Naive B cell (primary cell): ENCODE measurements at places on chromosomes 1 and 21. TPM values are rescaled to one million over a fixed set of nuclear protein-coding genes. Genes with fewer than 3 reads are reported as not detected.

DNA sequence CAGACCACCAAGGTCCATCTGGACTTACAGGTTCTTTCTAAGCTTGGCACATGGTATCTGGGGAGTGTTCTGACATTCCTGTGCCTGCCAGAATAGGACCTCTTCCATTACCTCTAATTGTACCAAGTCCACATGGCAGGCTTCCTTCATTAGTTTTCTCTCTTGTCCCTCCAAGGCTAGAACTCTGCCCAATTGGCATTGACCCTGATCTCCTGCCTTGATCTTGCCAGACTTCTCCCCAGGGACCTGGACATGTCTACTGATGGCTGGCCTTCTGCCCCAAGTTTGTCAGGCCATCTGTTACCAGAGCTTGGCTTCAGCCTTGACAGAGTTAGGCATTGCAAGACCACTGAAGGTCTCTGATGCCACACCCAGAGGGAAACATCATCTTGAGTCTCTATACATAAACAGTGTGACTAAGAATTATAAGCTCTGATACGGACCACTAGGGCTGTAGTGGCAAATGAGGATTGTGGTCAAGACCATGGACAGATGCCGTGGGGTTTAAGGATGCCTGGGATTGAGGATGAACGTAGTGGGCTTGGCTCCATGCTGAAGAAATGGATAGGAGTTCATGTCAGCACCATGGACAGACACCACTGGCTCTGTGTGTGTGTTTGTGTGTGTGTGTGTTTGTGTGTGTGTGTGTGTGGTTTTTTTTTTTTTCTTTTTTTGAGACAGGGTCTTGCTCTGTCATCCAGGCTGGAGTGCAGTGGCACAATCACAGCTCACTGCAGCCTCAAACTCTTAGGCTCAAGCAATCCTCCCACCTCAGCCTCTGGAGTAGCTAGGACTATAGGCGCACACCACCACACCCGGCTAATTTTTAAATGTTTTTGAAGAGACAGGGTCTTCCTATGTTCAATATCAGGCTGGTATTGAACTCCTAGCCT lies 19.5 kb upstream of the PSMB2 start:
- DNase-seq: no peak

The EPHA10 gene
- polyA plus RNA-seq: not detected

The OLFML2B gene
- not detected for polyA plus RNA-seq

DNA sequence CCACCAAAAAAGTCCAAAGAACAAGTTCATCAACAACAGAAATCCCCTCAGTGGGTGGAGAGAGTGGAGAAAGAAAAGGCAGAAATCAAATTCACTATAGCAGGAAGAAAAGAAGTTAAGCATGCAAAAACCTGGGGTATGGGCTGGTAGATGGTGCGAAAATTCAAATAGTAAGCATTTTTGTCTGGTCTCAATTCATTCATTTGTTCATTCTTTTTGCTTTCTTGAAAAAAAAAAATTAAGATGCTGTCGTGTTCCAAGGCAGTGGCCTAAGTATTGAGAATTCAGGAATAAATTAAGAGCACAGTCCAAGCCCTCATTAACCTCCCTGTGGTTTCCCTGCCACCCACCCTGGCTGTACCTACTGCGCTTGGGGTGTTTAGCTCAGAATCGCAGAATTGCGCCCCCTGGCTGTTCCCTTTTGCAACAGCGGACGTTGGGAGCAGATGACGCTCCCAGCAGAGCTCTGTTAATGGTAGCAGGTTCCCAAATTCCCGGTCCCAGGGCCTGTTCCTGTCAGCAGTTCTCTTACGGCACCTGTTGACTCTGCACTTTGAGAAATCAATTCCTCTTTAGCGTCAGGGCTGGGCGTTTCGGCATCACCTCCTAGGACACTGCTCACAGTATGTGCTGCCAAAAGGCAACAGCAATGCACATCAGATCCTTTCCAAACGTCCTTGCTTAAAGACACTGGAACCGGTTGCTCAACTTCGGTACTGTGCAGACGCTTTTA lies 34.0 kb upstream of the SSX2IP start:
- peak; percentile 7 for DNase-seq

DNA sequence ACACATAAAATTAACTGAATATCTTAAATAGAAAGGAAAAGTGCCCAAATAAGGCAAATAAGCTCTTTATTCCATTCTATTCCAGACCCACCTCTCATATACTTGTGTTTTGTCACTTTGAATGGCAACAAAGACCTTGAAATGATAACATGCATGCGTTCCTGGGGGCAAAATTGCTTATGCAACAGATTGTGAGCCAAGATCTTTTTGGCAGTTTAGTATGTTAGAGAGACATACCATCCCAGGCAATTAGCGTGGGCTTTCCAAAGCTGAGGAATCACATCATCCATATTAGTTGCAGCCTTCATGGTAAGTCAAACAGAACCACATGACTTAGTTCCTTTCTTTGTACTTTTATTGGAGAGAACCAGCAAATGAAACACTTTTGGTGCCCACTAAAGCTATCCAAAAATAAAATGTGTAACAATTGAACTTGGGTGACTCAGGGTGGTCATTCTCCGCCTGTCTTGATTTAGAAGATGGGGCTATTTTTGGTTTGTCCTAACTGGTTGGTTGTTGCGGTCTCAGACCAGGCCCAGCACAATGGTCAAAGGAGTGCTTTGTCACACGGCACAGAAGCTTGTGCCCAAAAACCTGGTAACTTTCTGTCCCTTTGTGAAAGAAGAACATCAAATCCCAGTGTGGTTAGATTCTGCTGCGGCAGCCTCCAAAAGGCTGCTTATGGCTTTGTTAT lies 68.7 kb upstream of the ATF3 start:
- DNase-seq: no peak

GRCh38 chr1:54045496-54045895 lies 7.5 kb downstream of the TMEM59 start:
- no peak for DNase-seq

The SLAMF6 gene
- polyA plus RNA-seq: 256 TPM

- no peak for DNase-seq
Measured at GRCh38 chr1:213380865-213381264, 329.8 kb downstream of the RPS6KC1 start.

DNA sequence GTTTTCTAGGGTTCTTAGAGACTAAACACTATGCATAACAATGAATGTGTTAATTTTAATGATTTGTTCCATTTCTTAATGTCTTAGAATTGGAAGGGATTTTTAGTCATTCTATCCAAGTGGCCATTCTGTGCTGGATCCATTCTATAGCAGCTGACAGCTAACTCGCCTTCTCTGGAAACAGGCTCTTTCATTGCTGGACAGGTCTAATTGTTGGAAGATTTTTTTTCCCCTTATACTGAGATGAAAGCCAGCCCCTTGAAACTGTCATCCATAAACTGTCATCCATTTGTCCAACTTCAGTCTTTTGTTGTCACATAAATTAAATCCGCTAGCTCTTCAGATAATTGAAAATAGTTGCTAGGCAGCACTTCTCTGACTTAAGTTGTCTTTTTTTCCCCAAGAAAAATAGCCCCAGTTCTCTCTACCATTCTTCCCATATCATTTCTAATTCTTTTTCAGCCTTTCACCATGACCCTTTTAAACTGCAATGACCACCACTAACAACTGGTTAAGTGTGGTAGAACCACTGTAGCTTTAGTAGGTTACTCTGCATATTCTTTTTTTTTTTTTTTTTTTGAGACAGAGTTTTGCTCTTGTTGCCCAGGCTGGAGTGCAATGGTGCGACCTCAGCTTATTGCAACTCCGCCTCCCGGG lies 19.7 kb downstream of the AK4 start:
- DNase-seq: no peak

The CFHR3 gene
- not detected for polyA plus RNA-seq
